NCI-H524 (cell line): ENCODE measurements at places on chromosomes 6 and 20.

DNA sequence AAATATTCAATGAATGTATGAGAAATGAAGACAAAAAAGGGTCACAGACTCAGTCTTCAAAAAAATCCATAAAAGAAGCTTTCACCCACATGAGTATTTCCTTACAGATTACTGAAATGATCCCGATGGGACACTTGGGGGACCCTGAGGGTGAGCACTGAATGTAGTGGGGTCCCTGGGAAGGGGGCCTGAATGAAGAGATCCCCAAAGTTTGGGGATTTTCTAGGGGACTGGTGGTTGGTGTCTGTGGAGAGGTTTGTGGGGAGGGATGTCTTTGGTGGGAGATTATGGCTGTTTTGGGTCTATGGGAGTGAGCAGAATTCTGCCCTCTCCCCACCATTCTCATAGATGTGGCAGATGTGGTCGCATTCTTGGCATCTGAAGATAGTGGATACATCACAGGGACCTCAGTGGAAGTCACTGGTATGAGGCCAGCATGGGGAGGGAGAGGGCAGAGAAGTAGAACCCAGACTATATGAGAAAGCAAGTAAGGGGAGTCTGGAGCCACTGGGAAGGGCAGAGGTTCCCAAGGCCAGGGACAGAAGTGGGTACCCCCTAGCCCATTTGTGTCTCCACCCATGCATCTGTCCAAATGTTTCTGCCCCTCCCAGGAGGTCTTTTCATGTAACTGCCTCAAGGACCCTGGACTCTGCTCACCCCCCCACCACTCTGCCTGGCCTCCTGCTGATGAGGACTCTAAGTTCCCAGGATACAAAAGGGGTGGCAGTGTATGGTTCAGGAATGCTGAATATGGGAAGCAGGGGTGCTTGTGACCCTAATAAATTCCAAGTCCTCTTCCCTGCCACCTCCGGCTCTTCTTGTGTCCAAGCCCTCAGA, 1.8 kb downstream of the HSD17B8 start:
- no peak for DNase-seq

GRCh38 chr6:10505529-10505928, 15.6 kb upstream of the GCNT2 start:
- DNase-seq = peak; percentile 3

DNA sequence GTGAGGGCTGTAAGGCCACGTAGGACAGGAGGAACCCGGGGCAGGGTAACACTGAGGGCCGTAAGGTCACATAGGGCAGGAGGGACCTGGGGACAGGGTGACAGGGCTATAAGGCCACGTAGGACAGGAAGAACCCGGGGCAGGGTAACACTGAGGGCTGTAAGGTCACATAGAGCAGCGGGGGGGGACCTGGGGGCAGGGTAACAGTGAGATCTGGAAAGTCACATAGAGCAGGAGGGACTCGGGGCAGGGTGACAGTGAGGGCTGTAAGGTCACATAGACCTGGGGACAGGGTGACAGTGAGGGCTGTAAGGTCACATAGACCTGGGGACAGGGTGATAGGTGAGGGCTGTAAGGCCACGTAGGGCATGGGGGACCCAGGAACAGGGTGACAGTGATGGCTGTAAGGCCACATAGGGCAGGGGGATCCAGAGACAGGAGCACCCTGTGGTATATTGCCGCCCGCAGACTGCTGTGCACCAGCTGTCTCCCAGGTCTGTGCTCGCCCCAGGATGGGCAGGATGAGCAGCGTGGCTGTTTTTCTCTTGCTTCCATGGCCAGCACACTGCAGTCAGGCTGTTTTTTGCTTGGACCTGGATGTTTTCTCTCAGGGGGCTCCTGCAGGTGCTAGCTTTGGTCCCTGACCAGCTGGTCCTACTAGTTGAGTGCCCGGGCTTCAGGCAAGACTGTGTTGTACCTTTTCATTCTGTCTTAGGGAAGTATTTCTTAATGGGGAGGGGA, 55.7 kb downstream of the SYTL3 start:
- peak; percentile 49 for DNase-seq

DNA sequence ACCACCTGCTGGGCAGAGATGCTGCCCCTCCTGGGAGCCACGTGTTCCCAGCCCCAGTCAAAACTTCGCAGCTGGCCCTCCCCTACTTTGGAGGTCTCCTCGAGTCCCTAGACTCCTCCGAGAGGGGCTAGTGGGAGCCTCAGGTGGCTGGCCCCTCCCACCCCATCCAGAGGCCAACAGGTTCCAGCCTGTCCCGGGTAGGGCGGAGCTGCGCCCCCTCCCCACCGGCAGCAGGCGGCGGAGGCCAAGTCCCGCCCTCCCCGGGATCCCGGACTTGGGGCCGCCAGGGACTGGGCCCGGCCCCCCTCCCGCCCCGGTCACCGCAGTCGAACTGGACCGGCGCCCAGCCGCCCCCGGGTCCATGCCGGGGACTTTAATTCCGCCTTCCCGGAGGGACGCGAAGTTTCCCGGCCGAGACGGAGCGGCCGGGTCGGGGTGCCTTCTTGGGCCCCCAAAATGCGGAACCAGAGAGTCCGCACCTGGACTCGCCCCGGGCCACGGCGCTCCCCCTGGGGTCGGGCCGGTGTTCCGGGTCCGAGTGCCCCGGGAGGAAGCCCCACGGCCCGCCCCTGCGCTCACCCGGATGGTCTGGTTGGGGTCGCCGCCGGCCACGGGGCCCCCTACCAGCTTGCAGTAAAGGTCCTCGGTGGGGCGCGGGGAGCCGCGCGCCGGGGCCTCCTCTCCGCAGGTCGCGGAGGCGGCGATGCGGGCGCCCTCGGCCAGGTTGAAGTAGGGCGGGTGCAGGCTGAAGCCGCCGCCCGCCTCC, 559 bp downstream of the LAMA5 start:
- peak; percentile 18 for DNase-seq

GRCh38 chr6:167575158-167575696, 250.3 kb downstream of the TTLL2 start:
- DNase-seq = no peak

DNA sequence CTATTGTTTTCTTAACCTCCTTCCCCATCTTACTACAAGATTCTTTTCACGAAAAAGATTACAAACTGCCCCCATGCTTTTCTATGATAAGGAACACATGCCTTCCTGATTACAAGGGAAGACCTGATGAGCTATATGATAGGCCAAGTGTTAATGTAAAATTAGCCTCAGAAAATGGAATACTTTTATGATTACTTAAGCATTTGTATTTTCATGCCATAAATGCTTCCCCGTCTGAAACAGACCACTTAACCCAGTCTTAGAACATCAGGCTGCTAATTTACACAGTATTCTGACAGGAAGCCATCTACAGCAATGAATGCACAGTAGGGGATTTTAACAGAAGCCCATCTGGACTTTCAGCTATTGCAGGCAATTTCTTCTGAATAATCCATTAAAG, 274.9 kb downstream of the HAO1 start:
- peak; percentile 9 for DNase-seq

DNA sequence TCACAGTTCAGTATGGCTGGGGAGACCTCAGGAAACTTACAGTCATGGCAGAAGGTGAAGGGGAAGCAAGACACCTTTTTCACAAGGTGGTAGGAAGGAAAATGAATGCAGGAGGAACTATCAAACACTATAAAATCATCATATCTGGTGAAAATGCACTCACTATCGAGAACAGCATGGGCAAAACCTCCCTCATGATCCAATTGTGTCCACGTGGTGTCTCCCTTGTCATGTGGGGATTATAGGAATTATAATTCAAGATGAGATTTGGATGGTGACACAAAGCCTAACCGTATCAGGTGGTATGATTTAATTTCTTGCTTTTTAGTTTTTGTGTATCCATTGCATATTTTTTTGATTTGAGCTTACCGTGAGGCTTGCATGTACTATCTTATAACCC, 133.2 kb upstream of the SYNCRIP start:
- DNase-seq = peak; percentile 62

DNA sequence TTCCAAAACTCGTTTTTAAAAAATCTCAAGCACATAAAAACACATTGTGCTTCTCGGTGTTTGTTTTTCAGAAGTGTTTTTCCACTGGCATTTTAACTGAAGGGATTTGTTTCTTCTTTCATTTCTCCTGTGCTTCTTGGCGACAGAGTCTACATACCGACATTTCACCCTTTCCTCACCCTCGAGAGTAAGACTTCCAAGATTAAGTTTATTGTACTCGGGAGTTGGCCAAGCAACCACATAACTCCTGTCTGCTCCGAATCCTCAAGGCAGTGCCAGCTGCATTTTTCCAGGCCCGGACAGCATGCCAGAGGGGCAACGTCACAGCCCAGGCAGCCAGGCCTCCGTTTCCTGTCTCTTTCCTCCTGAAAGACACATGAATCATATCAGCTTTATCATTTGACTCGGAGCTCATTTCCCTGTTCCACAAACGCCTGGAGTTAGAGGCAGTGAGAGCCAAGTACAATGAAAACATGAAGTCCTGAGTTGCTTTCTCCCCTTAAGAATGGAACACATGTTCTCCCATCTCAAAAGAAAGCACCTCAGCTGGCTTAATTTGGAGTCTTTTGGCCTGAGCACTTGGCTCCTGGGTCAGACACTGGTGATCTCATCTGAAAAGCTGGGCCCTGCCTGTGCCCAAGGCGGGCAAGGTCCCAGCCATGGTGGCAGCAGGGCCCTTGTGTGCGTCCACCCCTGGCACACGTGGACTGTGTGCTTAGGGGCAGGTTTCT, 23.2 kb upstream of the FAM50B start:
- no peak for DNase-seq

- DNase-seq = no peak
Observed at GRCh38 chr20:33796907-33797544, 14.1 kb upstream of the CHMP4B start.

DNA sequence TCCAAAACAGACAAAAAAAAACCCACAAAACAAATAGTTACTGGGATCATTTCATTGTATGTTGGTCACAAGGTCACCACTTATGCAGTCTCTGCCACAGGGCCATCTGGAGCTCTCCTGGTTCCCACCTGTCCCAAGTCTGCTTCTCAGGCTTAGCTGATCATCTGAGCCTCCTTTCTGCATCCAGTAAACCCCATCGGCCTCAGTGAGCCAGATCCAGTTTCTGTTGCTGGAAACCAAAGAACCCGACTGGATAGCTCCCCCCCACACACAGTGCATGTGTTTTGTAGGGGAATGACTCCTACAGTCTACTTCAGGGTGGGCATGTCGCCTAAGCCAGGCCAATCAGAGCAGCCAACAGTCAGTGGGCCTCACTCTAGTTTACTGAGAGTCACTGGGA, 233.3 kb downstream of the PREX1 start:
- peak; percentile 71 for DNase-seq

GRCh38 chr6:35601331-35602132, 87.2 kb downstream of the FKBP5 start:
- DNase-seq = no peak

- DNase-seq = no peak
Observed at GRCh38 chr20:1802385-1803060, 92.7 kb upstream of the SIRPA start.

DNA sequence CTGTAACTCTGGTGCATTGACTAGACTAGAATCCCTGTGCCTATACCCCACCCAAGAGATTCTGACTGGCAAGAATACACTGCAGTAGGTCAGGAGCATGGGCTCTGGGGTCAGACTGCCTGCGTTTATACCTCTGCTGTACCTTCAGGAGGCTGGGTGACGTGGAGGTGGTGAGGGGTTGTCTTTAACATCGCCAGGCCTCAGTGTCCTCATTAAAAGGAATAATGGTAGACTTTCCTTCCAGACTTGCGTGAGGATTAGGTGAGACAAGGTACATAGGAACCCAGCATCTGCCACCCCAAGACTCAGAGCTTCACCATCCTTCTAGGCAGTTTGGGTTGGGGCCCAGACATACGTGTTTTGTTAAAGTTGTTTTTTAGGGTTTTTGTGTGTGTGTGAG, 44.3 kb downstream of the TM9SF4 start:
- DNase-seq = no peak

DNA sequence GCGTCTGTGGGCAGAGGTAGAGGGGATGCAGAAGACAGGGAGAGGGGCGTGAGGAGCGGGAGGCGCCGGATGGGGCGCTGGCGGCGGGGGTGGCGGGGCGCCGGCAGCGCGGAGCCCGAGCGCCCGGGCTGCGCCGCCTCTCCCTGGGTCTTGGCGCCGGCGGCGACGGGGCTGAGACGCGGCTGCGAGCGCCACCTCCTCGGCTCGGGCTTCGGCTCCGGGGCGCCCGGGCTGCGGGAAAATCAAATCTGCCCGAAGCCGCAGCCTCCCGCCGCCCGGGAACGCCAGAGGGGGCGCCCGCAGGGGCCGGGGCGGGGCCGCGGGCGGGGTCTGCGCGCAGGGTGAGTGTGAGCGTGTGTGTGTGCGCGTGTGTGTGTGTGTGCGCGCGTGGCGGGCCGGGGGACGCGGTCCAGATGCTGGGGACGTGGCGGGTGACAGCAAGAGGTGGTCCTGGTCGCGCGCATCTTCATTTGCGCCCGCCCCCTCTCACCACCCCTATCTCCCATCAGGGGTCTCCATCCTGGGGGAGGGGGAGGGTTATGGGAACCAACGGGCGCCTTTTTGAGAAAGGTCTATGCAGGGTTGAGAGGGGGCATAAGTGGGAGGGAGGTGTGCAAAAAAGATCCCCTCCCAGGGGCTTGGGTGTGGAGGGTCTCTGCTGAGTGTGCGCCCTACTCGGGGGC, 646 bp upstream of the CPNE5 start:
- DNase-seq = no peak

DNA sequence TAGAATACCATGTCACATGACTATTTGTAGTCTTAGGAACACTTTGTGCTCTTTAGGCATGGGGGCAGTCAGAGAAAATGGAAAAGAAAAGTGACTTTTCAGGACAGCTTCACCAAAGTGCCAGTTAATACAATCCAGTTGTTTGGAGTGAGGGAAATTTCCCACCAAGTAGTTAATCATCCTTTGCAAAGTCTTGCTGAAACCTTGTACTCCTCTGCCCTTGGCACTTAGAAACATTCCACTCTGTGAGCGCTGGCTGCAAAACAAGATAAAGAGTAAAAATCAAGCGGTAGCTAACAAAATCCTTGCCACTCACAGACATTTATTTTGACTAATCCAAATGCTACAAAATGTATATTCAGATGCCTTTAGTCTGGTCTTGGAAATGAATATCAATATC, 229.2 kb upstream of the HSF2 start:
- DNase-seq = no peak

DNA sequence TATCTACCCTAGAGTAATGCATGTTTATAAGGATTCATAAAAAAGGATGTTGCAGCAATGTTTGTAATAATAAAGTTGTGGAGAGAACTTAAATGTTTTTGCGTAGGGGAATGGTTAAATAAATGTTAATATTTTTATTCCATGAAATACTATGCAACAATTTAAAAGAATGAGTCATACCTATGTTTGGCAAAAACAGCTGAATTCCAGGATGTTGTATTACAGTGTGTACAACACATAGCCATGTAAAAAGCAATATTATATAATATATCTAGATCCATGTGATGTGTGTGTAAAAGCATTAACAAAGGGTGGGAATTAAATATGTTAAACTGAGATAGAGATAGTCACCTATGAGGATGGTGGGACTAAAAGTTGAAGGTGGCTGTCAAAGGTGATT, 21.1 kb upstream of the PKIB start:
- DNase-seq = no peak

DNA sequence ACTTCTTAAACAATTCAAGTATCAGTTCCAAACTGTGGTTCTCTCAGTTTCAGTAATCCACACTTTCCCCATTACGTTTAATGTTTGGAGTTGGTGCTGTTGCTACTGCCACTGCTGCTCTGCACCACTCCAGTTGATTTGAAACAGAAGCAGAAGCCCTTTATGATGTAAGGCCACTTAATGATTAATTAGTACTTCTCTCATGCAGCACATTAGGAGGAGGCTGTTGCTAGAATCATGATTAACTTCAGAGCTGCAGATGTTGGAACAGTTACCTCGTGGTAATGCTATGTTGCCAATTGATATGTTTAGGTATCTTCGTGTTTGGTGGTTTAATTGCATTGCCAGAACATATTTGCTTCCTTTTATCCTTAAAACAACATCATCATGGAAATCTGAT, 986.2 kb upstream of the CITED2 start:
- DNase-seq = peak; percentile 56
